AG04449 (cell line): ENCODE measurements at places on chromosomes 12 and 14.

DNA sequence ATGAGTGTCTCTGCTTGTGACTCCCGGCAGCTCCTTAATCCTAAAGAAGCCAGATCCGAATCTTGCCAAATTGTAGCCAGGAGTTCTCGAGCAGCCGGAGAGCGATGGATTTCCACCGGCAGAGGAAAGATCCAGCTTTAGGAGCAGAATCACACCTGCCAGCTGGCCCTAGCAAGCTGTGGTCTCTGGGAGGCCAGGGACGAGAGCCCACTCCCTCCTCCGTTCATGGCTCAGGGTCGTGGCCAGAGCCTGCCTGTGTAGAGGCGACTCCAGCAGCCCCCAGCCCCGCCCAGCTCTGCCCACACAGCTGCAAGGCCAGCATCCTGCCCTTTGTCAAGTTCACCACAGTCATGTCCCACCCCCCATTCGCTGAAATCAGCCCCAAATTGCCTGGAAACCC is 121.0 kb downstream of the SCARB1 start:
- DNase-seq: no peak

DNA sequence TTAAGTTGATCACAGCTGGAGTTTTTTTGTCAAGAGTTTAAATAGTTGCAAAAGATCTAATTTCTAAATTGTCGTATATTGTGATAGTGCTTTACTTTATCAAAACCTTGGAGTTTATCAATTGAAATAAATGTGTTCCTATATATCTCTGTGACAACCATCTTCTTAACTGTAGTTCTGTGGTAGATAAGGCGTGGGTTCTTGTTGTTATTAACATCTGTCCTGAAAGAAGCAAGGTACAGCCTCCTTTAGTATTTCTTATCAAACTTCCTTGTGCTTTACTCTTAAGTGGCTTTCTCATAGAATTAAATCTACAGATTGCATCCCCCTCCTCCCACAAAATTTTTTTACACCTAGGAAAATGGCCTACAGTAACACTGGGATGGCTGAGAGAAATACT is 7.3 kb downstream of the SCYL2 start:
- no peak for DNase-seq

GRCh38 chr12:118103201-118103600 is 610 bp downstream of the VSIG10 start:
- DNase-seq: no peak

DNA sequence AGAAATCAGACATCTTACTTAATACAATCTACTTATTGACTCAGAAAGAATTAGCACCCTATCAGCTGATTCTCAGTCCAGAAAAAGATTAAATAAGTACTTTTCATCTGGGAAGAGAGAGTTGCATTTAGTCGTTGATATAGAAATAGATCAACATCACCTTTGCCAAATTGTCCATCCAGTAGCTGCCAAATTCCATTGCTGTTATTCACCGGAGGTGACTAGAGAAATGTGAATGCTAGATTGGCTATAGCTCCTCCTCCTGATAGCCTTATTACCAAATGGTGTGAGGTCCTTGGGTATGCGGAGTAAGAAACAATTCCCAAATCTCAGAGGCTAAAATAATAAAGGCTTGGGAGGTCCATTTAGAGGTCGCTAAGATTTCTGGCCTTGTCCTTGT is 723.3 kb upstream of the FLRT2 start:
- DNase-seq: no peak

- DNase-seq: no peak
Measured at GRCh38 chr14:101577221-101577909, 16.1 kb downstream of the DIO3 start.

DNA sequence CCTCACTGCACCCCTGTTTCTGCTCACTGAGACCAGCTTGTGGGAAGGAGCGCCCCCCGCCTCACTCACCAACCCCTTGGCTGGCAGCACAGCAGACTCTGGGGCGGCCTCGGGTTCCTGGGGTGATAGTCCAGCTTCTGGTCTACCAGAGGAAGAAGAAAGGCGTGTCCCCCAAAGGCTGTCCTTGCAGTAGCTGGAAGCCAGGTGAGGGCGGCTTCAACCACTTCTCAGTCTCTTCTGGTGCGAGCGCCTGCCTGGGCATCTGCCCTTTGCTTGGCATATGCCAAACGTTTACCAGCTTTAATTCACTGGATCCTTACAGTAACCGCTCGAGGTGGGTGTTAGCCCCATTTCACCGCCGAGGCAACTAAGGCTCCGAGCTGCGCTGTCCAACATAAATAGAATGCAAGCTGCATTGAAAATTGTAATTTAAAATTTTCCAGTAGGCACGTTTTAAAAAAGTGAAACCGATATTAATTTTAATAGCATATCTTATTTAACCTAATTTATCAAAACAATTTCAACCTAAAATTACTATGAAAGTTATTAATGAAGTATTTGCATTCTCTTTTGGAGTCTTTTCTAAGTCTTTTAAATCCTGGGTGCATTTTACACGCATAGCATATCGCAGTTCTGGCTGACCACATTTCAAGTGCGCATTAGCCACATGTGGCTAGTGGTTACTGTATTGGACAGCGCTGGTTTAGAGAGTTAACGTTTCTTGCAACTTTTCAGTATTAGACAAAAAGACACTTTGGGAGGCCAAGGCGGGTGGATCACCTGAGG is 872 bp downstream of the FAM177A1 start:
- no peak for DNase-seq

DNA sequence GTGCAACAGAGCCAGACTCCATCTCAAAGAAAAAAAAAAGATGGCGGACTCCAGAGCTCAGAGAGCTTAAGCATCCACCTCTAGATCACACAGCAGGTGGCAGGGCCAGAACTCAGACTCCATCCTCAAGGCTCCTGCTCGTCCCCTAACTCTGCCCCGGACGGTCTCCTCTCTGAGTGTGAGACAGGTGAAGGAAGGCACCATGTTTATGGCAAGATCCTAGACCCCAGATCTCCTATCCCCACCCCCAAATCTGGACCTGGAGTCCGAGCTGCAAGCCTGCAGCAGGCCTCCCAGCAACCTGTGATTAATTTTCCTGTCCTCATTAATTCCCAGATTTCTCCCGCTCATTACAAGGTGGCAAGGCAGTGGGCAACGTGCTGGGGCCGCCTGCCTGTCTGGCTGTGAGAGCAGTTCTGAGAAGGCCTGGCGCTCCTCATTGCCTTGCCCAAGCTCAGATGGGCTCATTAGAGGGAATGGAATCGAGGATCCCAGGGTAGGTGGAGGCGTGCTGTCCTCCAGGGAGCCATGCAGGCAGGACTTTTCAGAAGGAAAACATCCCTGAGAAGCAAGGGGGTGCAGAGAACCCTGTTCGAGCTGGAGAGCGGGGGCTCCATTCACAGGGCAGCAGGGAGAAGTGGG is 296.6 kb upstream of the RTL1 start:
- no peak for DNase-seq

GRCh38 chr12:5014269-5014668 is 29.4 kb upstream of the KCNA5 start:
- no peak for DNase-seq

- DNase-seq: no peak
Measured at GRCh38 chr12:71694099-71694820, 8.4 kb downstream of the TMEM19 start.

GRCh38 chr12:22350886-22351285 is 16.4 kb upstream of the ST8SIA1 start:
- no peak for DNase-seq

- DNase-seq: no peak
Measured at GRCh38 chr12:104294927-104295668, 8.4 kb upstream of the EID3 start.

GRCh38 chr12:83932011-83932410 is 980.6 kb downstream of the SLC6A15 start:
- no peak for DNase-seq

- no peak for DNase-seq
Measured at GRCh38 chr12:3035171-3035570, 42.0 kb upstream of the TSPAN9 start.

DNA sequence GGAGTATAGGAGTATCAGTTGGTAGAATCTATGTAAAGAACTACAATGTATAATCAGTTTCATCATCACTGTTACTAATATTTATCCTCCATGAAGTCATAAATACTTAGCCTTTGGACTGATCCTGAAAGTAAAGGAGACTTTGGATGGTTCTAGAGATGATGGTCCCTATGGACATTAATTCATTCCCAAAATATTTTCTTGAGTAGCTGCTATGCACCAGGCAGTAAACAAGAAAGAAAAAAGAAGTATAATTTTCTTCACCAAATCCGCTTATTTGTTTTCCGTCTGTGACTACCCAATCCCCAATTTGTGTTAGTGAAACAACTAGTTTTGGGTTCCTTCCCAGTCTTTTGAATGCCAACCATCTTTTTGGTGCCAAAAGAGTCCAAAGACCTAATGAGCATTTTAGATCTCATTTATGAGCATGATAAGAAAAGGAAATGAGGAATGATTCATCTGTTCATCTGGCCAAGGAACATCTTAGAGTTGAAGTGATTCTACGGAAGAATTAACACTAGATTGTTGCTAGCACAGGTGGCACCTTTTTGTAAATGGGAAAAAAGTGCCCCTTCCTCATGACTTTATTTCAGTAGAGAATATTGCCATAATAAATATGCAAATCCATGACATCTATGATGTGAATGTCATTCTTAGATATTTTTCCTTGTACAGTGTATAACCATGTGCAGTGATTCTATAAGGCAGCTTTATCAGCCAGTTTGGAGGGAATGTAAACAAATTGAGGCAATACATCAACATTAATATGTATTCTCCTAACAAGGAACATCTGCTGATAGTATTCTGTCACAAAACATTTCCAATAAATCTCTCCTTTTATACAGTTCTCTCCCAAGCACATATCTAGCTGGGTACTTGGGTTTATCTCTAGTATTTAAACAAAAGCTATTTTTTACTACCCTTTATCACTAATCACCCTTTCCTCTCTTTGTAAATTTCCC is 85.1 kb upstream of the CCDC91 start:
- no peak for DNase-seq

DNA sequence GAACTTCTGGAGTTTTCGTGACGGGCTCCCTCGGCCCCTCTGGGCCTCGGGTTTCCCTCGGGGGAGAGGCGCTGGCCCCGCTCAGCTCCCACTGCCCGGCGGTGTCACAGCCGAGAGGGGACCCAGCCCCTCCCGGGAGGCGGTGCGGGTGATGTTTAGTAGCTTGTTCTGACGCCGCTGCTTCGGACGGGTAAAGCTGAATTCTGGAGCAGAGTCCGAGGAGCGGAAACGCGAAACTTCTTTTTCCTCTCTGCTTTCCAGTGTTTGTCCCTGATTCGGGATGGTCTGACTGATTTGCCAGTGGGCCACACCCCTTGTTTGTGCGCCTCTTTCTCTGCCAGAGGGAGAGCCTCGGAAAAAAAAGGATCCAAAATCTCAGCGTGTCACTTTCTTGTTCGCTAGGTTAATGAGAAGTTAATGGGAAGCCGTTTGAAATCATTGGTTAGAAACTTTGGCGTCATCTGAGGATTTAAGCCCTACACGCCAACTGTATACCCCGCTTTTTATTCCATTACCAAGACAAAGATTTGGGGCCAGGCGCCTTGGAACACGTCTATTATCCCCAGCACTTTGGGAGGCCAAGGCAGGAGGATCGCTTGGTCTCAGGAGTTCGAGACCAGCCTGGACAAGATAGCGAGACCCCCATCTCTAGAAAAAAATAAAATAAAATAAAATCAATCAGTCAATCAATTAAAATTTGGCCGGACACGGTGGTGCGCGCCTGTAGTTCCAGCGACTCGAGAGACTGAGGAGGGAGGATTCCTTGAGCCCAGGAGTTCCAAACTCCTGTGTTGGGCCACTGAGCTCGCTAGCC is 756 bp downstream of the TULP3 start:
- DNase-seq: no peak

DNA sequence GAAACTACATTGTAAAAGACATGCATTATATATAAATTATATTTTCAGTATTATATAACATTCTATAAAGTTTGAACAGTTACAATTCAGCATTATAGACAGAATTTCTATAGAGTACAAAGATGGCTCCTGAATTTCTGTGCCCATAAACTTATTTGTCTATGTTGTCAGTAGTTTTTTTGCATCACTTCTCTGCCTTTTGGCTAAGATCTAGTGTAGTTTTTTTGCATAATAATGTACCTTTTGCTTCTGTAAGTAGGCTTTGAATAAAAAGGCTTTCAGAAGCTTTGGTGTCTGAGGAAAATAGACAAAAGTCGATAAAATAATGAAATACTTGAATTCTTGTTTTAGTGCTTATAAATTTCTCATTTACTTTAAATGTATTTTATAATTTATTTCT is 11.1 kb downstream of the DNAL1 start:
- no peak for DNase-seq

DNA sequence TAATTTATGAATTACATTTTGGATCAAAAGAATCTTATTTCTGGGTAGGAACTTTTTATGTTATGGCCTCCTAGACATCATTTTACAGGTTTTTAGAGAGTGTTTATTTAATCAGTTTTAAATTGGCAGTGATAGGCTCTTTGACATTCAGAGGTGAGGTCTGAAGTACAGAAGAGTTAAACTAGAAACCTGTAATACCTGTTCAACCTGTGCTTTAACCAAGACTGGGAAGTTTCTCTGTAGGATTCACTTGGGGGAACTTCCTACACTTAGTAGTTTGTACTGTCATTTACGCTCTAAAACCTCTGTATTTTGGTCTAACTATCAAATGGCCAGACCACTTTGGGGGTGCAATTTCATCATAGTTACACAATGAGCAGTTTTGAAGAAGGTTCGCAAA is 35.9 kb downstream of the PLEKHA5 start:
- DNase-seq: no peak

- no peak for DNase-seq
Measured at GRCh38 chr14:21647380-21647779, 6.3 kb upstream of the OR4E2 start.

DNA sequence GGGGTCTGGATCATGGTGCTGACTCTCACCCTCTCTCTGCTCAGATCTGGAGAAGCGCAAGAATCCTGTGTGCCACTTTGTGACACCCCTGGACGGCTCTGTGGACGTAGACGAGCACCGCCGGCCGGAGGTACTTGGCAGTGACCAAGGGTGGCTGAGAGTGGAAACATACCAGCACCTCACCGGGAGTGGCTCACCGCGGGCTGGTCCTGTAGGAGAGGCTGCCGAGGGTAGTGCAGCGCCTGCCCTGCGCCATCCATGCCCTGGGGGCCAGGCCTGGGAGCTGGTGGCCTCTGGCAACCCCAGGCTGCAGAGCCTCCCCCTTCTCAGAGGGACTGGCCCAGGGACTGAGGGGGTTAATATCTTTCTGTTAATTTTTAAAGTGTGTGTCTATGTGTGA is 46.2 kb downstream of the IL31 start:
- no peak for DNase-seq
